ENCODE measurements at places on chromosomes 12 and 14. TPM values are rescaled to one million over a fixed set of nuclear protein-coding genes. Genes with fewer than 3 reads are reported as not detected.
A peak's percentile ranks its signal among the peaks of the same experiment; 100 is the strongest.

EML1 gene
- 4.7 TPM for polyA plus RNA-seq

ANG gene
- 3.7 TPM for polyA plus RNA-seq

DNA sequence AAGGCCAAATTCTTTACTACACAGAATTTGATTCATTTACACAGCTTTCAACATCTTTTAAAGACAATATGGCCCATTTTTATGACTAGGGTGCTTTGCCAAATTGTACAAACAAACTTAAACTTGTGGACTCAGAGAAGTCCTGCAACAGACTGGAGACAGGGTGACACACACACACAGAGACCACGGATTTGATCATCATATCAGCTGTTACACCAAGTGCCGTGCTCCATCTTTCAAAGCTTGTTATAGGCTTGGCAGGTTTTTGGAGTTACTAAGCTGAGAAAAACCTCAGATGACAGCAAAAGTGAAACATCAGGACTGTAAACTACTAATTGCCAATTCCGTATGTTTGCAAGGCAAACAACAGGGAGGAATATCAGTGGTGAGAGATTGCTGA lies 811.7 kb downstream of the GALC start:
- H3K27ac ChIP-seq = no peak overlapping the region
- H3K36me3 ChIP-seq = no peaks in the 10 kb centered on the region
- H3K27me3 ChIP-seq = no peaks in the 10 kb centered on the region

DNA sequence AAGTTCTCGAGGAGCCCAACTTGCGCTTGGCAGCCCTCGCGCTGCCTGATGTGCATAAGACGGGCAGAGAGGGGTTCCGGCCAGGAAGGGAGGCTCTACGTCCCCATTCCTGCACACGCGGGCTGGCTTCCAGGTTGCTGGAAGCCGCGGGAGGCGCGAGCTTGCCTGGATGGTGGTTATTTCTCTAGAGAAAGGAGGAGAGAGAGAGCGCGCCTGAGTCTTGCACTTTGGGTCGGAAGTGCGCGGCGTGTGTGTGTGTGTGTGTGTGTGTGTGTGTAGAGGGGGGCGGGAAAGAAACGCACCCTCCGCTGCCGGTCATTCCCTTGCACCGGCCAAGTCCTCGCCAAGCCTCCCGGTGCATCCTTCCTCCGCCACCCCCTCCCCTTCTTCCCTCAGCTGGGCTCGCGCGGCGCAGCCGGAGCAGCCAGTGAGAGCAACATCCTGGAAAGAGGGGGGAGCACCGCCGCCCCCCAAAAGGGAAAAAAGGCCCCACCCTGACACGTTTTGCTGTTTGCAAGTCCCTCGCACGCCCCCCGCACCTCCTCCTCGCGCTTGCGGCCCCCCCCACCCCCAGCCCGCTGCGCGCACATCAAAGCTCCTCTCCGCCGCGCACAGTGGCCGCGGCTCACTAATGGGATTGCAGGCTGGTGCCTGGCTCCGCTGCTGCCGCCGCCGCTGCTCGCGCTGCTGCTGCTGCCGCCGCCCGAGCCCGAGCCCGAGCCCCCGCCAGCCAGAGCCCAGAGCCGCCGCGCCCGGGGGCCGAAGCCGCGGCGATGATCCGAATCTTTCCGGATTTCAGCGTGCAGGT lies 4.4 kb upstream of the NPAS3 start:
- peak overlapping the region; percentile 70 for H3K4me3 ChIP-seq
- peaks cover 87% of the 10 kb centered on the region for H3K27me3 ChIP-seq
- H3K4me1 ChIP-seq = peaks cover 38% of the 10 kb centered on the region
- peak; percentile 53 for DNase-seq

PTMS gene
- 270 TPM for polyA plus RNA-seq

- DNase-seq = no peak
- H3K27ac ChIP-seq = no peak overlapping the region
- H3K4me3 ChIP-seq = no peak overlapping the region
- H3K4me1 ChIP-seq = no peaks in the 10 kb centered on the region
- H3K27me3 ChIP-seq = no peaks in the 10 kb centered on the region
Measured at GRCh38 chr14:26636561-26636960, 38.7 kb upstream of the NOVA1 start.

BDKRB2 gene
- polyA plus RNA-seq = 0.21 TPM

RASSF9 gene
- 0.17 TPM for polyA plus RNA-seq

DNA sequence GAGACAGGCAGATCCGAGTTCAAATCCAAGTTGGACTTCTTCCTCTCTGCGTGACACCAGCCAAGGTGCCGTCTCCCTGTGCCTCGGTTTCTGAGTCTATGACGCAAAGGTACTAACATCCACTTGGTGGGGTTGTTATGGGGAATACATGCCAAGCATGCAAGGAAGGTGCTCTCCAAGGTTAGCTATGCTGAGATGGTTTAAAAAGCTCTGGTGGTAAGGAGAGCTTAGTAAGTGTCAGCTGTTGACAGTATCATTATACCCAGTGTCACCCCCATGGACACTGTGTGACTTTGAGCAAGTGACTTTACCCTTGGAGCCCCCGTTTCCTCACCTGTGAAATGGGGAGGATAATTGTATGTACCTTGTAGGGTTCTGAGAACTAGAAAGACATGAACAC lies 22.2 kb downstream of the MMAB start:
- H3K27me3 ChIP-seq = no peaks in the 10 kb centered on the region
- H3K27ac ChIP-seq = no peak overlapping the region
- H3K36me3 ChIP-seq = no peaks in the 10 kb centered on the region
- DNase-seq = no peak

PPP1R13B gene
- 2.0 TPM for polyA plus RNA-seq
